ENCODE measurements at places on chromosomes 2 and 18. TPM values are rescaled to one million over a fixed set of nuclear protein-coding genes. Genes with fewer than 3 reads are reported as not detected.

- H3K27ac ChIP-seq = peak overlapping the region; percentile 86
- peaks cover 33% of the 10 kb centered on the region for H3K4me1 ChIP-seq
- no peak overlapping the region for H3K4me3 ChIP-seq
Observed at GRCh38 chr2:134245340-134245984, 8.4 kb upstream of the MGAT5 start.

DNA sequence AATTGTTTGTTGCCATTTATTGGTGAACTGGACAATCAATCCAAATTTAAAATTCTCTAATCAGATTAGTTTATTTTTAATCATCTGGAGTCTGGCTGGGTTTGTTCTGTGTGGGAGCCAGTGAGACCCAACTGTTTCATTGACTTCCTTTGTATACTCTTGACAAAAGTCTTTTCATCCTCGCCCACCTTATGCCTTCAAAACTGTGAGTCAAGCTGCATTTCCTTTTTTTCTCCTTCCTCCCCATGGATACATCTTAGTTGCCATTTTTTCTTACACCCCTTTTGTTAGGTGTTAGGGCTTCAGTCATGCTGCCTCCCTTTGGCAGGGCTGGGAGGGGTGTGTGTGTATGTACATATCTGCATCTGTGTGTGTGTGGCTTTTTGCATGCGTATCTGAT is 117.6 kb downstream of the PRKCE start:
- H3K27me3 ChIP-seq = no peaks in the 10 kb centered on the region
- DNase-seq = no peak
- peaks cover 4% of the 10 kb centered on the region for H3K4me1 ChIP-seq
- no peak overlapping the region for H3K27ac ChIP-seq

DNA sequence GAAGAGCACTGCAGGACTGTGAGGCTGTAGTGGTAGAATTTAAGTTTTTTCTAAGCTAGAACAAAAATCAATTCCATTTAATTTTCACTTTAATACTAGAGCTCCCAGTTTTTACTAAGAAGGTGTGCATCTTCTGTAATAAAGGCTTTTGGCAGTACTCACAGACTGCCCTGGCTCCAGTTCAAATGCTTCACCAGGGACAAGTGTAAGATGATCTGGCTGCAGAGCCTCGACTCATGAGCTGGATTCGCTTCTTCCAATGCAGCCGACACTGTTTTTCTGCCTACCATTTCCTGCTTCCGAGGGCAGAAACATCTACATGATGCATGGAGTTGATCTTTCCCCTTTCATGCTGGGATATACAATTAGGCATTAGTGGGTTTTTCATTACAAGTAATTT is 87.0 kb downstream of the FARSB start:
- H3K4me1 ChIP-seq = no peaks in the 10 kb centered on the region
- no peak for DNase-seq
- H3K36me3 ChIP-seq = no peaks in the 10 kb centered on the region
- H3K4me3 ChIP-seq = no peak overlapping the region
- no peak overlapping the region for H3K27ac ChIP-seq
- H3K27me3 ChIP-seq = no peaks in the 10 kb centered on the region

GRCh38 chr2:77831471-77831870 is 309.3 kb upstream of the LRRTM4 start:
- no peaks in the 10 kb centered on the region for H3K27me3 ChIP-seq
- no peaks in the 10 kb centered on the region for H3K36me3 ChIP-seq
- no peak overlapping the region for H3K4me3 ChIP-seq
- no peak for DNase-seq
- H3K4me1 ChIP-seq = peaks cover 3% of the 10 kb centered on the region

GRCh38 chr2:31660812-31661335 is 80.1 kb upstream of the SRD5A2 start:
- H3K36me3 ChIP-seq = no peaks in the 10 kb centered on the region
- H3K27me3 ChIP-seq = no peaks in the 10 kb centered on the region
- H3K4me3 ChIP-seq = no peak overlapping the region
- H3K27ac ChIP-seq = no peak overlapping the region
- DNase-seq = no peak

- no peak overlapping the region for H3K27ac ChIP-seq
- peaks cover 81% of the 10 kb centered on the region for H3K36me3 ChIP-seq
- DNase-seq = no peak
- no peaks in the 10 kb centered on the region for H3K27me3 ChIP-seq
Observed at GRCh38 chr2:32478889-32479620, 122.2 kb downstream of the BIRC6 start.

DNA sequence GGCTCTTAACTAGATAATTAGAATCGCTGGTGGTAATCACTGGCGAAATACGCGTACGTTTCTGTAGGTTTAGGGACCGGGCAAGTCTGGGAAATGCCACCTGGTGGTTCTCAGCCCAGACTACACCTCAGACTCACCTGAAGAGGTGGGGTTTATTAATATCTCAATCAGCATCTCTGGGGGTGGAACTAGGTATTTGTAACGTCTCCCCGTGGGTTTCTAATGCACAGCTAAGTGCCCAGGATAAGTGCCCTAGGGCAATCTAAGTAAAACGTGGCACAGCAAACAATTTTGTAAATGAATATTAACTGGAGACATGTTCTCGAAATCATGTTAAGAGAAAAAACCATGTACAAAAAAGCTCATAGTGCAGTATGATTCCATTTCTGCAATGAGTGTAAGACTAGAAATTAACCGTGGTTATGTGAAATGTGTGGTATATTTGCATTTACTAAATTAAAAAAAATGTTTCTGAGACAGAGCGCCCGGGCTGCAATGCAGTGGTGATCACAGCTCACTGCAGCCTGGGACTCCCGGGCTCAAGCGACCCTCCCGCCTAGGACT is 760 bp upstream of the CNOT11 start:
- H3K4me3 ChIP-seq = peak overlapping the region; percentile 89
- peak overlapping the region; percentile 97 for H3K27ac ChIP-seq
- no peaks in the 10 kb centered on the region for H3K4me1 ChIP-seq
- H3K27me3 ChIP-seq = no peaks in the 10 kb centered on the region

GRCh38 chr2:239412905-239413603 is 12.2 kb upstream of the HDAC4 start:
- no peak overlapping the region for H3K4me3 ChIP-seq
- H3K36me3 ChIP-seq = no peaks in the 10 kb centered on the region
- H3K27ac ChIP-seq = no peak overlapping the region
- no peaks in the 10 kb centered on the region for H3K4me1 ChIP-seq
- no peak for DNase-seq

DNA sequence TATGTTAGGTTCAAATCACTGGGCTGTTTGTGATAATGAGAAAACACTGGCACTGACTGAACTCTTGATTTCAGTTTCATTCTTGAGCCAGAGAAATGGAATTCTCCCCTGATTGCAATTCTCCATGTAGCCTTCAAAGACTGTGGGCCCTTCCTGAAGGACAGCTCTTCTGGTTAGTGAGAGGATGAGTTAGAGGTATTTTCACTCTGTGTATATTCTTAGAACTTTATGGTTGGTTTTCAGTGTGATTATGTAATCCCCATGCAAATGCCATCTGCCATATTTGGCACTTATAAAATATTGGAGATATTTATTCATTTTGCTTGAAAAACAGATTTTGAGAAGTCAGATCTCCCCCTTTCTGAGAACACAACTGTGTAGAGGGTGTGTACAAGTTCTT is 323.7 kb downstream of the SLC4A3 start:
- H3K4me1 ChIP-seq = no peaks in the 10 kb centered on the region
- H3K36me3 ChIP-seq = no peaks in the 10 kb centered on the region
- H3K4me3 ChIP-seq = no peak overlapping the region

GRCh38 chr2:222088561-222088960 is 210.2 kb downstream of the PAX3 start:
- H3K36me3 ChIP-seq = no peaks in the 10 kb centered on the region
- DNase-seq = no peak
- no peak overlapping the region for H3K4me3 ChIP-seq
- H3K27me3 ChIP-seq = no peaks in the 10 kb centered on the region
- no peak overlapping the region for H3K27ac ChIP-seq

- no peak overlapping the region for H3K4me3 ChIP-seq
- H3K36me3 ChIP-seq = no peaks in the 10 kb centered on the region
- DNase-seq = no peak
- no peaks in the 10 kb centered on the region for H3K4me1 ChIP-seq
- H3K27me3 ChIP-seq = no peaks in the 10 kb centered on the region
- H3K27ac ChIP-seq = no peak overlapping the region
Observed at GRCh38 chr18:68484241-68484640, 230.7 kb downstream of the TMX3 start.

- H3K27me3 ChIP-seq = no peaks in the 10 kb centered on the region
- H3K4me3 ChIP-seq = no peak overlapping the region
- H3K36me3 ChIP-seq = no peaks in the 10 kb centered on the region
- H3K4me1 ChIP-seq = no peaks in the 10 kb centered on the region
Observed at GRCh38 chr18:50622865-50623393, 63.0 kb downstream of the MAPK4 start.

- H3K4me1 ChIP-seq = peaks cover 2% of the 10 kb centered on the region
- no peak overlapping the region for H3K4me3 ChIP-seq
- H3K36me3 ChIP-seq = no peaks in the 10 kb centered on the region
- H3K27me3 ChIP-seq = no peaks in the 10 kb centered on the region
- H3K27ac ChIP-seq = no peak overlapping the region
- no peak for DNase-seq
Observed at GRCh38 chr2:229874647-229875046, 47.2 kb downstream of the TRIP12 start.

- H3K27me3 ChIP-seq = no peaks in the 10 kb centered on the region
- DNase-seq = no peak
- no peaks in the 10 kb centered on the region for H3K36me3 ChIP-seq
- H3K4me1 ChIP-seq = no peaks in the 10 kb centered on the region
Observed at GRCh38 chr2:132621131-132621875, 48.7 kb downstream of the LYPD1 start.

GRCh38 chr2:164852086-164852485 is 10.5 kb upstream of the COBLL1 start:
- H3K4me1 ChIP-seq = no peaks in the 10 kb centered on the region
- H3K27me3 ChIP-seq = no peaks in the 10 kb centered on the region
- H3K4me3 ChIP-seq = no peak overlapping the region
- no peak for DNase-seq
- H3K36me3 ChIP-seq = no peaks in the 10 kb centered on the region

DNA sequence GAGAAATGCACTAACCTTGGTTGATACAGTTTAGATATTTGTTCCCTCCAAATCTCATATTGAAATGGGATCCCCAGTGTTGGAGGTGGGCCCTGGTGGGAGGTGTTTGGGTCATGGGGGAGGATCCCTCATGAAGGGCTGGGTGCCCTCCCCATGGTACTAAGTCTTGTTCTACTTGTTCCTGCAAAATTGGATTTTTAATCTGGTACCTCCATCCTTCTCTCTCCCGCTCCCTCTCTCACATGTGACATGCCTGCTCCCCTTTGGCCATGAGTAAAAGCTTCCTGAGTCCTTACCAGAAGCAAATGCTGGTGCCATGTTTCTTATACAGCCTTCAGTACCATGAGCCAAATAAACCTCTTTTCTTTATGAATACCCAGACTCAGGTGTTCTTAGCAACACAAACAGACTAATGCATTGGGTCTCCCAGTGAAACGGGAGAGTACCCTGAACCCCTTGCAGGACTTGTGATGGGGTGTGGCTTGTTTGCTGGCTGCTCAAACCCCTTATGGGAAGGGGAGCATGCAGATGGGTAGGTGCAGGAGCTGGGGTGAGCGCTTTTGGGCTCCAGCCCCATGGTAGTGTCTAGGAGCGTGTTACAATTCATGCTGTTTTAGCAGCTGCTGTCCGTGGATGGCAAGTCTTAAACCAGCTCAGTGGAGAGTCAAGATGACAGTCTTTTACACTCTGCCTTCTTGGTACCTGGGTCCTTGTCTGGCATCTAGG is 27.2 kb downstream of the FAHD2B start:
- no peaks in the 10 kb centered on the region for H3K27me3 ChIP-seq
- H3K36me3 ChIP-seq = no peaks in the 10 kb centered on the region
- no peak overlapping the region for H3K4me3 ChIP-seq
- DNase-seq = no peak
- no peak overlapping the region for H3K27ac ChIP-seq

GRCh38 chr2:98483257-98483861 is 38.7 kb downstream of the INPP4A start:
- no peaks in the 10 kb centered on the region for H3K27me3 ChIP-seq
- peak; percentile 45 for DNase-seq
- H3K4me3 ChIP-seq = no peak overlapping the region
- peaks cover 5% of the 10 kb centered on the region for H3K4me1 ChIP-seq
- no peaks in the 10 kb centered on the region for H3K36me3 ChIP-seq

- no peak overlapping the region for H3K4me3 ChIP-seq
- H3K27ac ChIP-seq = no peak overlapping the region
- no peak for DNase-seq
- H3K4me1 ChIP-seq = no peaks in the 10 kb centered on the region
Observed at GRCh38 chr2:226295681-226296080, 503.9 kb downstream of the IRS1 start.

DNA sequence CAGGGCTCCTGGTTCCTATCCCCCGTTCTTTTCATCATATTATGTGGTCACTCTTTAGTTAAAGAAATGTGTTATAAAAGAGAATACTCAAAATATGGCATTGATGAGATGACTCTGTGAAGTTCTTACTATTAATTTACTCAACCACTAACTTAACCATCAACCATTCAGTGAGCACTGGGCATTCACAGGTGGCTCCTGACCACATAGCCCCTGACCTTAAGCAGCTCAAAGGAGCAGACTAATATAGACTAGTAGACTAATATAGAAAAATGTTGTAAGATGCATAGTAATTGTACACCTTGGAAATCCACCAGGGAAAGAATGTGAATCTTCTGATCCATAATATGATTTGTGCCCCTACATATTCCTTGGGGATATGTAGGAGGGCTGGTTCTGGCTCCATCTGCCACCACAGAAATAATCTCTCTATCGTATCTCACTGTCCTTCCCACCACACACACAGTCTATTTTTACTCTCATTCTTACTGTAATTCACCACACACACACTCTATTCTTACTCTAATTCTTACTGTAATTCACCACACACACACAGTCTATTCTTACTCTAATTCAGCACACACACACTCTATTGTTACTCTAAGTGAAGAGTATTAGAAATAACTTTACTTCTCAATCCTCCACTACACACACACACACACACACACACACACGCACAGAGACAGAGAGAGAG is 188.9 kb upstream of the ITGA4 start:
- DNase-seq = no peak
- no peaks in the 10 kb centered on the region for H3K36me3 ChIP-seq
- H3K4me1 ChIP-seq = no peaks in the 10 kb centered on the region
- no peaks in the 10 kb centered on the region for H3K27me3 ChIP-seq

DNA sequence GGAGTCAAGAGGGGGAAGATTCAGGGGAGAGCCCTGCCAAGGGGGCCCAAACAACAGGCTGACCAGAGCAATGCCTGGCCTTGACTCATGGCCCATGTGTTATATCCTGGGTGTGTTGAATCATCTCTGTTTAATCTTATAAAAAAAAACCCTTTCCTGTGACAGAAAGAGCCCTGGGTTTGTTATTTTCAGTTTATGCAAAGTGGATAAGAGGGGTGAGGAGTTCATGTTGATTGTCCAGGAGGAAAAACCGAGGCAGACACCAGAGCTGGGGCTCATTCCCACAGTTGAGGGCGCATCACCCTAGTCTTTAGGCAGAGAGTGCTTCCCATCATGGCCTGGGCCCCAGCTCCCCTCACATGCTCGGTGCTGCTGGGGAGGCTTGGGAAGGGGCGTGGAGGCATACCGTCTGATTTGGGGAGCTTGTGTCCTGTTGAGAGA is 30.9 kb upstream of the IL37 start:
- no peaks in the 10 kb centered on the region for H3K36me3 ChIP-seq
- no peaks in the 10 kb centered on the region for H3K4me1 ChIP-seq
- no peak overlapping the region for H3K4me3 ChIP-seq
- no peaks in the 10 kb centered on the region for H3K27me3 ChIP-seq

Gene CCDC121
- total RNA-seq = 2.8 TPM

Gene PXDN
- 148 TPM for total RNA-seq

Gene SLC66A3
- total RNA-seq = 45.2 TPM

Gene RALBP1
- 40.2 TPM for total RNA-seq

Gene CPLX4
- not detected for total RNA-seq

Gene NRP2
- 15.7 TPM for total RNA-seq

Gene HOXD1
- 11.5 TPM for total RNA-seq
